ENCODE measurements at places on chromosomes 3 and 15.

GRCh38 chr3:33718595-33718907 is 497 bp upstream of the CLASP2 start:
- DNase-seq: no peak

DNA sequence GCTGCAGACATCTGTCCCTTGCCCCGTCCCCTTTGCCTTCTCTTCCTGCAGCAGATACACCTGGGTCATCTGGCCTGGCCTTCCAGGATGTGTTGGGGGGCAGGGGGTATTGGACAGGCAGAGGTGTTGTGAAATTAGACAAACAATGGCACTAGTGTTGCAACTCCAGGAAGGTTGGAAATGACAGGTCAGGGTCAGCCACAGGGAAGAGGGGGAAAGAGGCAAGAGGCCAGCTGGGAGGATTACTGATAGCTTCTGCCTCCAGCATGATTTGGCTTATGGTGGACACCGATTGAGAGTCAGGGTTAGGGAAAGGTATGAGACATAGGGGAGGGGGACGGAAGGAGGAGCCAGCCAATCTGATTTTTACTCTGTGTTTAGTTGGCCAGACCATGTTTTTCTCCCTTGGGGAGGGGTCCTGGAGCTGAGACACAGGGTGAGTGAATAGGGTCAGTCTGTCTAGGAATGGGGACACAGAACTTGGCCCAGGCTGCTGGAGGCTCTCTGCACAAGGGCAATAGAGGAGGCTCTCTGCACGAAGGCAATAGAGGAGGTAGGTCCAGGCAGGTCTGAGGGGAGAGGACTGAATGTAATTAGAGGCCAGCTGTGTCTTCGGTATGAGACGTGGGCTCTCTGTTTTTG is 3.4 kb upstream of the ATP2B2 start:
- DNase-seq: no peak

DNA sequence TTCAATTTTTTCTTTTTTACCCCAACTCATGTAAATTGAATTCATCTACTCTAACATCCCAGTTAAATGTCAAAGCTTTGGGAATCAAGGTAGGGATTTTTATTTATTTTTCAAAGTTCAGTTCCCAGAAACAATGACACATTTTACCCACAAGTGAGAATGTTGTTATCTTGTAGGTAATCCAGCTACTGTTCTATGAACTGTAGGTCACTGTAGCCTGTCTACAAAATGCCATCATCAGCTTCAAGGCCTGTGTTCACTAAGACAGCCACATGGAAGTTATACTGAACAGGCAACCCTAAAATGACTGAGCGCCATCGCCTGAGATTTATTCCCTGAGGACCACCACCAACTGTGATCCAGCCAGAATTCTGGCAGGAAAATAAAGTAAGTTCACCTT is 219.7 kb downstream of the FHIT start:
- DNase-seq: no peak

DNA sequence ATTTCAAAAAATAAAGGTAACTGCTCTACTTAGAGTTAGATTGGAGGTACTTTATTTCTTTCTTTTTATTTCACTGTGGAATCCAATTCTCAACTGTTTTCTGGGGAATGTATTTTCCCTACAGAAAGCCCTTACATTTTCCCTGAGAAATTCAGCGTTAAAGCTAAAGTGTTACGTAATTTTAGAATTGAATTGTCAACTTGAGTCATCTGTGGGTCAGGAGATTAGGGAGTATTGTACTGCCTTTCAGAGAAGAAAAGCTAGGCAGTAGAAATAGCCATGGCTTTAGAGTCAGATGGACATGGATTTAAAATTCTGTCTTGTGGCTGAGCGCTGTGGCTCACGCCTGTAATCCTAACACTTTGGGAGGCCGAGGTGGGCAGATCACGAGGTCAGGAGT is 728.6 kb downstream of the ROBO1 start:
- peak; percentile 25 for DNase-seq

- DNase-seq: no peak
Measured at GRCh38 chr15:34461730-34462129, 24.1 kb upstream of the GOLGA8A start.

DNA sequence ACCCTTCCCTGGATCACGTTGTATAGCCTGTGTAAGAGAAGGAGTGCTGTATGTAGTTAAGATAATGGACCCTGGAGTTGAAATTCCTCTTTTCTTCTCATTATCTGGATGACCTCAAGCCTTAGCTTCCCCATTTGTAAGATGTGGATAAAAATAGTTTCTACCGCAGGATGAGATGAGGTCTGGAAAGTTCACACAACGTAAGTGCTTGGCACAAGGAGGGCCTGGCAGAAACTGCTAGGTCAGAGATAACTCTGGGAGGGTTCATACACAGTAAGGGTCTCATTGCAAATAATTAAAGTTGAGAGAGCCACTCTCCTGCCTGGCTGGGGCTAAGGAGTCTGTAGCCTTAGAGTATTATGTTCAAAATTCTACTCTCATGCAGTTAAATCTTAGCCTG is 214.4 kb downstream of the LRTM1 start:
- no peak for DNase-seq

GRCh38 chr3:101847328-101847727 is 2.0 kb upstream of the NFKBIZ start:
- DNase-seq: no peak

DNA sequence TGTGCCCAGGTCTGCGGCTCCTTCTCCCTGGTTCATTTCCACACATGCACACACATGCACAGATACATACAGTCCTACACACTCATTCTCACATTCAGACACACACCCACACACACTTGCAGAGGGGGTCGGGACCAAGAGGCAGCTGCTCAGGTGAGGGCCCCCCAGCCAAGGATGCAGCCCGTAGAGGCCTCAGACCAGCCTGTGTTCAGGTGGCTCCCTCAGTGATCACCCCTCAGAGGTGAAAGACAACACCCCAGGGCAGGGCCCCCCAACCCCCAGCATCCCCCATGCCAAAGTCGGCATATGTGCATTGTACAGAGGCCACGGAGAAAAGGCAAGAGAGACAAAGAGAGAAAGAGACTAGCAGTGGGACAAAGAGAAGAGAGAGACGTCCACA is 5.9 kb upstream of the CORO2B start:
- no peak for DNase-seq

DNA sequence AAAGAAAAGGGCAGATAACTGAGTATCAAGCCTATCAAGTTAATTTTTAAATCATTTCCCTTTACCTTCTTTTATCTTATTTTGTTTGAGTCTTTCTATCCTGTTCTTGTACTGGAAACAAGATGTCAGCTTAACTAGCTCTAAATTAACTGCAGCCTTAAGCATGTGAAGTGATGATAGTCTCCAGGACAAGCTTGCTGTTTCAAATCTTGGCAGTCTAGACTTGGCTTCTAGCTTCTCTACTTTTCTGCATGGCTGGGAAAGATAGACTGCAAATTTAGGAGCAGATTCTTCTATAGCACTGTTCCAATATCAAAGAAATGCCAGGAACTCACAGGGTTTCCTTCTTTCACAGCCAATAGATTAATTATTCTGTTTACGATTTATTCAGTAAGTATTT is 1034.4 kb downstream of the TUSC7 start:
- DNase-seq: no peak

DNA sequence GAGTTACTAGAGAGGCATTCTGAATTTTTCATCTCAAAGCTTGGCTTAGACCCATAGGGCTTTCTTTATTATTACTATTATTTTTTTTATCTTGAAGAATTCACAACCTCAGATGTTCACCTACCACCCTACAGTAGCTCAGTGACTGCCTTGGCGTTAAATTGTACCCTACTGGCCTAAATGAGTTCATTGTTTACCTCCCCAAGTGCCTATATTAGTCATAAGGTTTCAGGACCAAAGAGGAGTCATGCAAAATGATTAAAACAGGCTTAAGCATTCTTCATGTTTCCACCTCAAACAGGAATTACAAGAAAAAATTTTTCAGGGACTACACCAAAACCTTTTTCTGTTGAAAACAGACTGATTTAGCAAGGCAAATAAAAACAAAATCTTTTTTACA is 751.5 kb downstream of the SQOR start:
- DNase-seq: no peak

DNA sequence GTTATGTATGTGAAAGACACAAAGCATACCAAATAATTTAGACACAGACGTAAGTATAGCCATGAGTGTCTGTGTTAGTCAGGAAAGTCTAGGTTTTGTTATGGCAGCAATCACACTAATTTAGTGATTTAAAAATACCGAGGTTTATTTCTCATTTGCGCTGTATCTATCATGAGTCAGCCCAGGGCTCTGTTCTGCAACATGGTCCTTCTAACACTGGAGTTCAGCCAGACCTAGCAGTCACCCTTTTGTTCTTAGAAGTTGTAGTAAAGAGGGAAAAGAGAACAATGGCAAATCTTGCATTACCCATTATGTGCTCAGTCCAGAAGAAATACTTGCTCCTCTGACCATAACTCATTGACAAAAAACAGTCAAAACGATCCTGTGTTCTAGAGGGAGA is 311.5 kb downstream of the NLGN1 start:
- peak; percentile 44 for DNase-seq

- no peak for DNase-seq
Measured at GRCh38 chr3:130537673-130538304, 20.8 kb downstream of the COL6A6 start.
